Left ventricle myocardium superior (tissue), 1 donor: ENCODE measurements at places on chromosomes 12 and 14.

DNA sequence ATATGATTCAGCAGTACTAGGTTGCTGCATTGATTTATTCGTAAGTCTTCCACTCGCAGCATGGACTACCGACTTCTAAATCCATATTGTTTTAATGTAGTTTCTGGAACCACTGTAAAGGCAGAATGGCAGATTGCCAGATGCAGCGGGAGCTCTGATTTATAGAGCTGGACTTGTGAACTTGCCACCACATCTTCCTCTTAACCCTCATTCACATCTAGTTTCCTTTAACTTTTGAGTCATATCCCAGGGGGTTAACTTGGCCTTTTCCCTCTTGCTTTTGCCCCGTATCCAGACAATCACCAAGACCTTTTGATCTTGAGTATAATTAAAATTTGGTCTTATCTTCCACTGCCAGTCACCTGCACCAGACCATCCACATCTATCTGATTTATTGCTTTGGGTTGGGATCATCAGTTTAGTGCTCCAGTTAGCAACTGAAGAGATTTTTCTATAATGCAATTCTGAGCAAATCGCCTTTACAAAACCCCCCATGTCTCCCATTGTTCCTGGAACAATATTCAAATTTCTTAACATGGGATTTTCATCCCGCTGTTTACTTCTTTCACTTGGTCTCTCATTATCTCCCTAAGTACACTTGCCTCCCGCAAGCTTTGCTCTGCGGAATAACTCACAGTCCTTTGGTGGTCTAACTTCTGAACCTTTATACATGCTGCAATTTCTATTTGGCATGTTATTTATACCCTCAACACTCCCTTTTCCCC, 130.5 kb downstream of the ACSS3 start:
- DNase-seq = no peak

GRCh38 chr14:31228533-31228932, 20.9 kb upstream of the HECTD1 start:
- DNase-seq = no peak

- no peak for DNase-seq
Observed at GRCh38 chr14:51922624-51923023, 62.2 kb downstream of the GNG2 start.

DNA sequence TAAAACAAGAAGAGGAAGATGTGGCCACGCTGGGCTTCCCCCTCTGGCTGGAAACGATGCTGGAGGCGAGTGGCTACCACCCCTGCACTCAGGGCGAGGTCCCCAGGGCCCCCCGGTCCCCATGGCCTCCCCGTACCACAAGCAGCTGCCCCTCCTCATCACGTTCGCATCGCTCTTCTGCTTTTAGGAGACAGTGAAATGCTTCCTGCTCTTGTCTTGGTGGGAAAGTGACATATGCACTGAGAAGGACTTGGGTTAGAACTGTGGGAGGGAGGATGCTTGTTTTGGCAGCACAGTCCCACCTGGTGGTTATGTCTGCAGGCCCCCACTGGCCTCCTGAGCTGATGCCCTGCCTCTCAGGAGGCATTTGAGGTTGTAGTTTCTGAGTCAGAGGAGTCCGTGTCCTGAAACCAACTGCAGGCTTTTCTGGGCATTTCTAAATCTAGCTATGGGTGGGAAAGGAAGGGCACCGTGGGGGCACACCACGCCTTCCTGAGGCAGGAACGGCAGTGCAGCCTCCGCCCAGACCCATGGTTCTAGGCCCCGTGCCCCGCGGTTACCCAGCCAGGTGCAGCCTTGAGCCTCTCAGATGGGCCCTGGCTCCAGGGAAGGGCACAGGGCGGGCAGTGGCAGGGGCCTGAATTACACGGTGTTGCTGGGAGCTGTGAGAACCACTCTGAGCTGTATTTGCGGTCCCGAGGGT, 139.3 kb downstream of the ADGRD1 start:
- peak; percentile 28 for DNase-seq

DNA sequence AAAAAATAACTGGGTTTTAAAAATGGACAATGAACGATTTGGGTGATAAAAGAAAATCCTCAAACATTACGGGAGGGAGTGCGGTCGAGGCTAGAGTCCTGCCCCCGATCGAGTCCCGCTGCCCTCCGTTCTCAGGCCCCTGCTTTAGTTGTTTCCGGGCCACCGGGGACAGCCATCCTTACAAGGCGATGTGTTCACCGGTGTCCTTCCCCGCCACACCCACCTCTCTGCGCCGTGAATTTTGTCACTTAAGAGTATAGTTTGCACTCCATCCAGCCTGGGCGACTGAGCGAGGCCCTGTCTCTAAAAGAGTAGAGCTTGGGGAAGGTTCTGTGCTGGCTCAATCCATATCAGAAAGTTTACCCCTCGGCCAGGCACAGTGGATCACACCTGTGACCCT, 2.9 kb downstream of the ULK1 start:
- DNase-seq = peak; percentile 21

GRCh38 chr12:118841588-118841987, 139.8 kb upstream of the SRRM4 start:
- DNase-seq = no peak

- DNase-seq = no peak
Observed at GRCh38 chr14:79605849-79606248, 605.5 kb downstream of the DIO2 start.

DNA sequence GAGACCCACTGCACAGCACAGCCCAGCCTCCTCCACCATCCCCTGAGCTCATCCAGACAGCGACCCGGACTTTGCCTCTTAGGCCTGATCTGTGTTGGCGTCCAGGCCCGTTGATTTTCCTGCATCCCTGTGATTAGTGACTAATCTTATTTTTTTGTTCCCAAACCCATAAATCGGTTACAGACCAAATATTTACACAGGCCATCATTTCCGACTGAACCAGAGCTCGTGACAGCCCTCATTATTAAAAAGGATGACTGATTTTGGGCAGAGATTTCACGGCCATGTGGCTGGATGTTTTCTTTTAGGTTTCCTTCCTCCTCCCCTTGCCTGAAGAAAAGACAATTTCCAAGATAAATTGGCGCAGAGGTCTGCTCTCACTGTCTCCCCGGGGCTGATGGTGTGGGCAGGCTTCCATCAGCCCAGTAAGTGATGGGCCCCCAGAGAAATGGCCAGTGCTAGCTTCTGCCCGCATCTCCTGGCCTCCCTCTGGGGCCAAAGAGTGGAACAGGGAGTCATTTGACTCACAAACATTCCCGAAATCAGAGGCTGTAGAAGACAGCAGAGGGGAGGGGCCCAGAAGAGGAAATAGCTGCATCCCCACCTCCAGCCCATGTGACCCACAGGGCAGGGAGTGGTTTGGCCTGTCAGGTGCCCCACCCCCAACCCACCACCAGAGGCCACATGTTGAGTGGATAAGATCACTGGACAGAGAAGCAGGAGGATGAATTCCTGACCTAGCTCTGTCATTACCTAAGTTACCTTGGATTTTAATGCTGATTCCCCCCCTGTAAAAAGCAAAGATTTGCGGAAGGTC, 283.5 kb downstream of the KSR2 start:
- peak; percentile 26 for DNase-seq

DNA sequence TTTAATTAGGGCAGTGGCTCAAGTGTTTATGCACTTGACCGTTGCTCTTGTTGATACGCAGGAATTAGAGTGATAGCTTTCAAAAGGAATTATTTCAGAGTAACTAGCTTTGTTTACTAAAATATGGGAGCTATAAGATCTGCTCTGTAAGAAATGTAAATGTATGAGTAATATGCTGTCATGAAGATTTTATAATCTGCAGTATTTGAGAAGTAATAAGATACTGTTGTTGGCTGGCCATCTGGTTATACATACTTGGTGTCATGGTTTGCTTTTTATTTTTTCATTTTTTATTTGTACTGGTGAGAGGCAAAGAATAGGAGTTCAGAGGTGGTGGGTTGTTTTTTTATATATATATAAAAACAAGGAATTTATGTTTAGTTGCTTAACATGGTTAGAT, 58.5 kb downstream of the PLXNC1 start:
- DNase-seq = no peak

DNA sequence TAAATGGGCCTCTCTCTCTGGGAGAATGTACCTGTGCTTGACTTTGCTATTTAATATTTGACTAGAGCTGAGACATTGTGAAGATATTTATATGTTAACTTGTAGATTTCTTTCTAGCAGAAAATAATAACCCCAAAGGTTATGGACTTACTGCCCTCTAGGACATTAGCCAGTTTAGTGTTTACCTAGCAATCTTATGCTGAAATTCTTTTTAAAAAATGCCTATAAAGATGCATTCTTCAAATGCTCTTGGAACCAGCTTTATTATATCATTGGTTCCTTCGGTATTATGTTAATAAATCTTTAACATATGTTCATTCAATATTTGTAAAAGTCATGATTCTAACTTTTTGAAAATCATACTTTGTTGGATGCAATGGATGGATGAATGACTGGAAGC, 28.0 kb downstream of the GPR19 start:
- no peak for DNase-seq

- no peak for DNase-seq
Observed at GRCh38 chr12:20528208-20528607, 159.9 kb downstream of the PDE3A start.

- DNase-seq = no peak
Observed at GRCh38 chr12:10179776-10180181, 947 bp downstream of the TMEM52B start.

DNA sequence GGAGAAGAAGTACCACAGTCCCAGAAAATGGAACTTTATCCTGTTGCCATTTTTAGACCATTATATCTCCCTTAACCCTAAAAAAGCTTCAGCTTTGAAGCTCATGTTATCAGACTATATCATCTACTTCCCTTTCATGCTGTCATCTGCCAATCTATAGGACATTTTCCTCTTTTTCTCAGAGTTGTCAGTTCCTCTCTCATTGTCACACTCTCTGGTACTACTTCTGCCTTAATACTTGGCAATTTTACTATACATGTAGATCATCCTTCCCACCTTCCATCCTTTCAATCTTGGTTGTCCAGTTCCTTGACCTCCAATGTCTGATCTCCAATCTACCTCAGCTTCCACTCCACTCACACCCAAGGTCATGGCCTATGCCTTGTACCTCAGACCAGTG, 57.4 kb downstream of the SLC15A5 start:
- no peak for DNase-seq

DNA sequence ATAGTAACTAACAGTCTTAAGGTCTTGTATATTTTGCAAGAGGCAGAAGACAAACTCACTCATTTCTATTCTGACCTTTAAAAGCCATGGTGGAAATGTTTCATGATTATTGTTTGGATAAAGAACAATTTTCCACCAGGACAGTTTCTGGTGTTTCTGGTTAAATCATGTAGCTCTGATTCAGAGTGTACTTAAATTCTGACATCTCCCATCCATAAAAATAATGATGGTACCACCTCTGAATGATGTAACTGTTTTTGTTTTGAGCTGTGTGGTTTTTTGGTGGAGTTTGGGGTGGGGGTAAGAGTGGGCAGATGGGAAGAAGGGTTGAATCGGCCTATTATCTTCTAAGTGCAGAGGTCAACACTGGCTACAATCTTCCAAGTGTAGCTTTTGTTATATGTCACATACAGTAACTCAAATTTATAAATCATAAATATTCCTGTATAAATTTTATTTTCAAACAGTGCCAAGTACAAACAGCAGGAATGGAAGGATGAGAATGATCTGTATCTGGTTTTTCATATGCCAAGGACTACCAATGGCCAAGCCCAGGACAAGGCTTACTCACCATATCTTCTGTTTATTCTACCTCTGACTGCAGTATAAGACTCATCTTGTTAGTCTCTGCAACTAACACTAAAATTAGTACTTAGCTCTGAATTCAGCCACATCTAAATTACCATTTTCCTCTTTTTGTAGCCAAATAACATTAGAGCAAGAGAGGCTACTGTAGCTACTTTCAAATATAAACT, 108.7 kb downstream of the BCAT1 start:
- no peak for DNase-seq

DNA sequence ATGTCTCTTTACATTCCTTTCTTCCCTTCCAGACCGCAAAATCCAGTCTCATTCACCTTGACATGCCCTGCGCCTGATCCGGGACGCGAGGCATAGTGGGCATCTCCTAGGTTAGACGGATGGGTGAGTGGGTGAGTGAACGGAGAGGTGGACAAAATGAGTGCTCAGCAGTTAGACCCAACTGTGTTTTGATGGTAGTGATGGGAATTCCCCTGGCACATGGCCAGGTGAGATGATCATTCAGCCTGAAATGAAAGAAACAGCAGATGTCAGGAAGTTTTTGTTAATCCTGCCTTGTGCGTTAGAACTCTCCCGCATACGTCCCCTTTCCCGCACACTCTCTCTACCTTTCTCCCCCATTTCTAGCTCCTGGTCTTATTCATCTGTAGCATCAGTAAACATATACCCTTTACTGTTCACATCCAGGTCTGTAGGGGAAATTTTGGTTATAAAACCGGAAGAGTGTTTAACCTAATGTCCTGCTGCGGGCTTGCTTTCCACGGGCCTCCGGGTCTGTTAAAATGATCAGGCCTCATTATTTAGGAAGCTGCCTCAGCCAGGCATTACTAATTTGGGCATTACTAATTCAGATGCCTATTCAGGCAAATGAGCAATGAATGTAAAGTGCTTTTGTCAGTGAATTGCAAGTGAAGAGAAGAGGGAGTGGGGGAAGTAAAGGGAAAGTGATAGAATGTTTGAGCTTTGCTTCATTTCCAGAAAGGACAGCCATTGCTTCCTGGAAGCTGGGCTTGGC, 172.8 kb downstream of the ETV6 start:
- no peak for DNase-seq

GRCh38 chr14:90608929-90609341, 207.3 kb downstream of the TTC7B start:
- DNase-seq = no peak

GRCh38 chr12:116731801-116732200, 6.1 kb downstream of the SPRING1 start:
- DNase-seq = no peak

GRCh38 chr14:29717901-29718300, 209.7 kb downstream of the PRKD1 start:
- no peak for DNase-seq

GRCh38 chr12:26614011-26614616, 218.9 kb downstream of the ITPR2 start:
- peak; percentile 39 for DNase-seq

- no peak for DNase-seq
Observed at GRCh38 chr14:51545396-51545795, 106.3 kb upstream of the FRMD6 start.

DNA sequence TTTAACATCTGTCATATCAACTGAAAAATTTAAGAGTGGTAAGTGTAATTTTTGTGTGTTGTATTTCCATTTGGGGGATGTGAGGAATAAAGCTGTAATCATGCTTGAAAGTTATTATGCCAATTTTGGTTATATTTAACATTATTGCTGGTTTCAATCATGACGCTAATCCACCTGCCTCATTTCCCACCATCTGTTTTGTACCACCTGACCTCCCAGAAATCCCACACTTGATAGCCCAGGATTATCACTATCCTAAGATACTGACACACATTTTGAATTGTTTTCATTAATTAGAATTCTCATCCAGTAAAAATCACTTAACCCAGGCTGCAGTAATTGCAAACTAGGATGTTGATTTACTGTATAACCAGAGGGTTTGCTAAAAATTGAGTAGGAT, 1119.8 kb downstream of the AACS start:
- DNase-seq = no peak

- no peak for DNase-seq
Observed at GRCh38 chr12:12327802-12328201, 22.2 kb downstream of the MANSC1 start.

GRCh38 chr12:87136330-87136976, 880.3 kb upstream of the MGAT4C start:
- no peak for DNase-seq

- DNase-seq = peak; percentile 81
Observed at GRCh38 chr12:1668833-1669543, 21.9 kb upstream of the ADIPOR2 start.
